H4 (cell line): ENCODE measurements at places on chromosomes 12 and 14. TPM values are rescaled to one million over a fixed set of nuclear protein-coding genes. Genes with fewer than 3 reads are reported as not detected.

GRCh38 chr12:117235261-117235660 lies 45.0 kb upstream of the FBXO21 start:
- no peak for DNase-seq

GRCh38 chr14:50714450-50715073 lies 46.5 kb upstream of the SAV1 start:
- peak; percentile 34 for DNase-seq

DNA sequence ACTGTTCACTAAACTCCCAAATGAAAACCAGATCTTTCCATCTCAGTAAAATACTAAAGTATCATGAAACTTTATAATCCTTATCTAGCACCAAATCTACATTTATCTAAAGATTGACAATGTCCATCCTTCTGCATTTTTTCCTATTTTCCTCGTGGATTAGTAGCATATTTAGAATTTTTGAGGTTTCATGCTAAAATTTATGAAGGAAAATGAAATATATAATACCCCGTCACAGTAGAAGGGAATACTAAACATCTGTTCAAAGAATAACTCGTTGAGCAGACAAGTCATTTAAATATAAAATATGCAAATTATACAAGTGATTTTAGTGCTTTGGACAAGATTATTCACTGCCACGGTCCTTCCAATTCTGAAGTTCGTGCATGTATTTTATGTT lies 122.7 kb upstream of the SLCO1C1 start:
- no peak for DNase-seq

- DNase-seq = peak; percentile 90
These were observed 76.0 kb downstream of the VCPKMT start for GRCh38 chr14:50040401-50040775.

ASCL1 gene
- not detected in 2 replicates for total RNA-seq

DNA sequence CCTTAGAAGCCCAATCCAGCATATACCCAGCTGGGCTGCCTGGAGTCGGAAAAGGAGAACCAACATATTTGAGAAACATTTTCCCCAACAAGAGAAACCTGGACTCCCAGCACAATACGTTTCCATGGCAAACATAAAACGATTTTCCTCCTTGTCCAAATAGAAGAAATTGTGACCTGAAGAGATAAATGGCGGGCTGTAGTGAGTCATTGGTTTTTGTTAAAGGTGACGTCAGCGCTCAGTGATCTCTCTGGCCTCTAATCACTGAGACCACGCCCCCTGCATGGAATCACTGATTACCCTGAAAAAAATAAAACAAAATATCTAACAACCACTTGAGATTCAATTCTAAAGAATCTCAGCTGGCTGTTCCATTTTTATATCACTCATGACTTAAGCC lies 6.0 kb downstream of the CCDC60 start:
- DNase-seq = no peak

DNA sequence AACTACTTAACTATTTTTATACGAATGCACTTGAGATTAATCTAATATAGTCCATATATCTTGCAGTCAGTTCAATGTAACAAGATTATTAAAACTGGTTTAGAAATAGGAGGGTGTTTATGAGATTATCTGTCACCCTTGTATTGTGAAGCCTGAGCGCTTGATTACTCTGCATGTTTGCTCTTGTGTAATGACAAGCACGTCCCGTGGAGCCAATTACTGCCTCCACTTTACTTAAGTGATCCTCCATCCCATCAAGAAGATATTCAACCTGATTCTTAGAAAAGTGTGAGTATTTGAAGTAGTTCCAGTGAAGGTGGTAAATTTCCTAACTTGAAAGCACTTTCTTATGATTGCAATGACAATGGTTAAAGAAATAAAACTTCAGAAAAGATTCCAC lies 415.2 kb upstream of the GARIN6 start:
- DNase-seq = no peak
